ENCODE measurements at places on chromosomes 6 and 20. TPM values are rescaled to one million over a fixed set of nuclear protein-coding genes. Genes with fewer than 3 reads are reported as not detected.

TXLNB gene
- total RNA-seq, result not detected

EYS gene
- 0.10 TPM for total RNA-seq

GRCh38 chr20:5401277-5401875 lies 84.6 kb upstream of the PROKR2 start:
- peak; percentile 18 for DNase-seq

DNA sequence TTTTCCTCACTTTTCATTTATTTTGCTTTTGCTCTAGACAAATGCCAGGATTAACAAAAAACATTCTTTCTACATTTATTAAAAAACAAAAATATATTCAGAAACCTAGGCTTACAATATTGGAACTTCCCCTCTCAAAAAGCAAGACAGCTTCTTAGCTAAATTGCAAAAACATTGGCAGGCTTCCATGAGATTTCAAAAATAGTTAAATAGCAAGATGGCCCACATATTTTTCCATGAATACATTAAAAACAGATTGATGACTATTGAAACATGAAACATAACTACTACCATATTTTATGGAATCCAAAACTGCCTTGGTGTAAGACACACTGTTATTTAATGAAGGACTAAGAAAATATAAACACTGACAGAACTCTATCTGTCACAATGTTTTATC lies 92.0 kb downstream of the LY86 start:
- no peak for DNase-seq

GRCh38 chr6:42045538-42046460 lies 4.5 kb upstream of the TAF8 start:
- peak; percentile 88 for DNase-seq

- DNase-seq, result no peak
These were observed 39.0 kb downstream of the JAG1 start for GRCh38 chr20:10634683-10635411.

GRCh38 chr20:5353624-5354496 lies 37.1 kb upstream of the PROKR2 start:
- no peak for DNase-seq

PRKN gene
- 0.26 TPM for total RNA-seq

HLA-DQA1 gene
- total RNA-seq, result not detected

DLL1 gene
- 7.3 TPM for total RNA-seq

DNA sequence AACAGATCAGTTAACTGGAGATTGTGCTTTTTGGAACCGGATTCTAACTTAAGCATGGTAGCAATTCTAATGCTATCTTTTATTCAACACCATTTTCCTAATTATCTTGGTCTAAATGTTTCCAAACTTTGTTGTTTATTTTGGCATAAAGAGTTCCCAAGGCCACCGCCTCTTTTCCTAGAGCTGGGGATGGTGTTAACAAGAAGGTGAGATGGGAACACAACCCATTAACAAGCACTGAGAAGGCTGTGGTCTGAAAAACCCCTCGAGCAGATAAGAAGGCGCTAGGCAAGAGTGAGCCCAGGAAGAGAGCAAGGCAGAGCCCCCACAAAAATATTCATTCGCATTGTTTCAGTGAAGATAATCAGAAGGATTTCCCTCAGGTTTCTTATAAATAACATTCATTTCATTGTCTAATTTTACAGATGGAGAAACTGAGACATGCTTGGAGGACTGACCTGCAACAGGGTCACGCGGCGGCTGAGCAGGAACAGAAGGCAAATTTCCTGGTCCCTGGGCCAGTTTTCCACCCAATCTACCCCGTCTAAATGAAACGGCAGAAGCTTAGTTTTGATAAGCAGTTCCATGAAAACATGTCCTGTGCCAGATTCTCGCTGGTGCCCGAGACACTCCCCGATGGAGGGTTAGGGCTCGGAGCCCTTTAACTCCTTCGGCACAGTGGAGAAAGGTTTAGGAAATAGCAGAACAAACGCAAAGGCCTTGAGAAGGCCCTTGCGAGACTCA lies 155.6 kb downstream of the FOXC1 start:
- DNase-seq, result no peak

EYA4 gene
- 0.10 TPM for total RNA-seq

GRCh38 chr6:90502866-90503407 lies 83.9 kb downstream of the MAP3K7 start:
- peak; percentile 22 for DNase-seq

- no peak for DNase-seq
These were observed 184.9 kb downstream of the TINAG start for GRCh38 chr6:54493138-54493537.

FNDC11 gene
- total RNA-seq, result 8.0 TPM

DNA sequence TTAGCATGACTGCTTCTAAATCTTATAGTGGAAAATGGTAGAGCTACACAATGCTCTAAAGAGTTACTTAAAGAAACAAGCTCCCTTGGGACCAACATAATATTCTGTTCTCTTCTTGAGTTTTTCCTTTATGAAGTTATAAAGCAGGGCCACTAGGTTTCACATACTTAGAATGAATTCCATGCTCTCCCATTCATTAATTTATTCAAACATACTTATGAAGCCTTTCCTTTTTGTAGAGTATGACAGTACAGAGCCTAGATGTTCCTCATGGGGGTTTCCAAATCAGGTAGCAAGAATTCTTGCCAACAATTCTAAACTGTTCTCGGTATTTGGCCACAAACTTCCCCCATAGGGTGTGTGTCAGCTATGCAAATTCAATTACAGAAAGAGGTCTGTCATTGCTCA lies 20.6 kb upstream of the FABP7 start:
- no peak for DNase-seq

- DNase-seq, result no peak
These were observed 111.1 kb upstream of the MCHR2 start for GRCh38 chr6:100105138-100105537.
